ENCODE measurements at places on chromosomes 2 and 18.

- DNase-seq, result no peak
These were observed 61.3 kb downstream of the UGP2 start for GRCh38 chr2:63903003-63903402.

GRCh38 chr2:449246-450067, 161.6 kb upstream of the ALKAL2 start:
- DNase-seq, result peak; percentile 47

GRCh38 chr18:1015777-1016176, 111.1 kb downstream of the ADCYAP1 start:
- no peak for DNase-seq

DNA sequence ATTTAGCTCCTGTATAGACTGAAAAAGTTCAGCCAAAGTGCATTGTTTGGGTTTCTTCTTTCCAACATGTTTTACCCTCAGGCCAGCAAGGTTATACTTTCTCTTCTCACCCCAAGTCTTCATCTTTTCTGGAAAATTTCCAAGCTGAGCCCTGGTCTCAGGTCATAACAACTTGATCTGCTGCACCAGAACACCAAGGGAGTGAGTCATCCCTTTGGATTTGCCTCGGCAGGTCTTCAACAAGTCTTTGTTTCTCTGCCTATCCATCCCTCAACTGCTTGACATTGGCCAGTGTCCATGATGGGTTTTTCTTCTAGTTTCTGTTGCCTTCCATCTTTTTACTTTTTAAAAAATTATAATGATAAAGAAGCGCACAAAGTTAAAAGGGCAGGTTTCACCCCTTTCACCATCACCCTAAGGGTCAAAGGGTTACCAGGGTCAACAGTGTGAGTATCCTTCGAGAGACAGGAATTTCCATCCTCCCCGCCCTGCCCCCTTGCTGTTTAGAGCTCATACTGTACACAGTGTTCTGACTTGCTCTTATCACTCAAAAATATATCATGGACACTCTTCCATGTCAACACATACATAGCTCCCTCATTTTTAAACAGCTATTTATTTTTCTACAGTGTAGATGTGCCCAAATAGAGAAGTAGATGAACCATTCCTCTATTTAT, 5.7 kb upstream of the SPATS2L start:
- peak; percentile 84 for DNase-seq

DNA sequence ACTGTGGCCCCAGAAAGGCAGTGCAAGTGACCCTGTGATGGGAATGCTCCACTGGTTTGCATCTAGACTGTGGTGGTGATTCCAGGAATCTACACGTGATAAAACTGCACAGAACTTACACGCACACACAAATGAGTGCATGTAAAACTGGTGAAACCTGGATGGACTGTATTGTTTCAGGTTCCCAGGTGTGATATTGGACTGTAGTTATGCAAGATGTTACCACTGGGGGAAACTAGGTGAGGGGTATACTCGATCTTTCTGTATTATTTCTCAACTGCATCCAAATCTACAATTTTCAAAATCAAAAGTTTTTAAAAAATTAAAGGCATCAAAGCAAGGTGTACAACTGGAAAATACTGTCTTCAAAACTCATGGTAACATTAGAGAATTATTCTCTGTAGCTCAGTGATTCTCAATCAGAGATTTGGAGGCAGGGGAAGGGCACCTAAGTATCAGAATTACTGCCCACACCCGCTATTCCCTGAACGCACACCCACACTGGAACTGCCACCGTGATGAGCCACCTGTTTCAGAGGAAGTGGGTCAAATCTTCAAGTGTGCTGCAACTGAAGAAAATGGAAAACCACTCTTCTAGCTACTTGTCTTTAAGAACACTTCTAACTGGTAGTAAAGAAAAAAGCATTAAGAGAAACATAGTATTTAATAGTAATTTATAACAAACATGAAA, 26.7 kb downstream of the PTPN2 start:
- DNase-seq, result no peak

DNA sequence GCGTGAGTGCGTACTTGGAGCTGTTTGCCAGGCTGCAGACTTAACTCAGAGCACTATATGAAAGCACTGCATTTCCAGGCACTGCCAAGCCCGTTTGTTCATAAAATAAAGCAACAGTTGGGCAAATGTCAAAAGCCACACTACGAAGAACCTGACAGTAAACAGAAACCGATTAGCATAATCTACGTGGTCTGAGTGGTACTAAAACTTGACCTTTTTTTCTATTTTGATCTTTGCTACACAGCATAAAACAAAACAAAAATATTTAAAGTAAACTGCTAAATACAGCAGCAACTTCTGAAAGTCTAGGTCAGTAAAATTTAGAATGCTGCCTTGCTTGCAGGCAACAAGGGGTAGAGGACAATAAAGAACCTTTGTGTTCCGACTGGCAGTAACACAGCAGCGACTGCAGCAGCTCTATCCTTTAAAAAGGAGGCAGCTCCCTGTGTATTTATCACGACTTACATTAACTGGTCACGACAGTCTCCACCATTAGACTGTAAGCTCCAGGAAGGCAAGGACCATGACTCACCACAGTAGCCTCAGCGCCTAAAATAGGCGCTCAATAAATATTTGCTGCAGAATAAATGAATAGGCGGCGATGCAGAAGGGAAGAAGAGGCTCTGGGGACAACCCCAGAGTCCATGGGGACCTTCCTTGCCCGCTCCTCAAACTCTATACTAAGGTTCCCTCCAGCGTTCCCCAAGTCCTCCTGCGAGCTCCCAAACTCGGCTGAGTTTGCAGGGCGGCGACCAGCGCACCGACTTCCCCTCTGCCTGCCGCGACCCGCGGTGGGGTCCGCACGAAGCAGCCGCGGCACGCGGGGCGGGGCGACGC, 902 bp downstream of the SS18 start:
- DNase-seq, result peak; percentile 56

GRCh38 chr2:148644883-148645538, 460 bp downstream of the EPC2 start:
- DNase-seq, result peak; percentile 94

DNA sequence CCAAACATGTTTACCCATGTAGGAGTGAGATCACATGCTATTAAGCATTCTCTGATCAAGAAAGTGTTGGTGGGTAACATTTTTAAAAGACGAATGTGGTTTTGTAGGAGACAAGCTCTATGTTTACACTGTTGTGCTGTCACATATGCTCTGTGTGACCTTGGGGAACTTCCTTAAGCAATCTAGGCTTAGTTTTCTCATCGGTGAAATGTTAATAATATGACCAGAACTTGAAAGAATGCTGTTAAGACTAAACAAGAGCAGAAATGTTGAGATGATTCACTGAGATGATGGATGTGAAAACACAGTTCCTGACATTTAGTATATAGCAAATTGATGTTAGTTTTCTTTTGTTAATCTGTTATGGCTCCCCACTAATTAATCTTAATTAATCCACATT, 860.9 kb upstream of the CNTNAP5 start:
- no peak for DNase-seq

- DNase-seq, result peak; percentile 84
These were observed at the start of gene DTNB for GRCh38 chr2:25673300-25674076. TSS of gene DTNB (minus strand) at chr2:25673577. CDS start at chr2:25652660, 20,917 bp downstream.

GRCh38 chr2:169478745-169479256, 493 bp upstream of the BBS5 start:
- no peak for DNase-seq

DNA sequence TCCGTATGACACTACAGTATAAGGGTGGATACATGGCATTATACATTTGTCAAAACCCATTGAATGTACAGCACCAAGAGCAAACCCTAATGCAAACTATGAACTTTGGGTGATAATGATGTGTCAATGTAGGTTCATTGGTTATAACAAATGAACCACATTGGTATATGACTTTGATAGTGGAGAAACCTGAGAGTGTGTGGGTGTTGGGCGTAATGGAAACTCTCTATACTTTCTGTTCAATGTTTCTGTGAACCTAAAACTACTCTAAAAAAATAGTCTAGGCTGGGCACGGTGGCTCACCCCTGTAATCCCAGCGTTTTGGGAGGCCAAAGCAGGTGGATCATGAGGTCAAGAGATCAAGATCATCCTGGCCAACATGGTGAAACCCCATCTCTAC, 6.5 kb upstream of the ACTG2 start:
- DNase-seq, result no peak

- no peak for DNase-seq
These were observed 238.6 kb upstream of the SLC8A1 start for GRCh38 chr2:40690525-40690924.

- peak; percentile 74 for DNase-seq
These were observed 42.8 kb upstream of the RAB31 start for GRCh38 chr18:9665314-9665713.

DNA sequence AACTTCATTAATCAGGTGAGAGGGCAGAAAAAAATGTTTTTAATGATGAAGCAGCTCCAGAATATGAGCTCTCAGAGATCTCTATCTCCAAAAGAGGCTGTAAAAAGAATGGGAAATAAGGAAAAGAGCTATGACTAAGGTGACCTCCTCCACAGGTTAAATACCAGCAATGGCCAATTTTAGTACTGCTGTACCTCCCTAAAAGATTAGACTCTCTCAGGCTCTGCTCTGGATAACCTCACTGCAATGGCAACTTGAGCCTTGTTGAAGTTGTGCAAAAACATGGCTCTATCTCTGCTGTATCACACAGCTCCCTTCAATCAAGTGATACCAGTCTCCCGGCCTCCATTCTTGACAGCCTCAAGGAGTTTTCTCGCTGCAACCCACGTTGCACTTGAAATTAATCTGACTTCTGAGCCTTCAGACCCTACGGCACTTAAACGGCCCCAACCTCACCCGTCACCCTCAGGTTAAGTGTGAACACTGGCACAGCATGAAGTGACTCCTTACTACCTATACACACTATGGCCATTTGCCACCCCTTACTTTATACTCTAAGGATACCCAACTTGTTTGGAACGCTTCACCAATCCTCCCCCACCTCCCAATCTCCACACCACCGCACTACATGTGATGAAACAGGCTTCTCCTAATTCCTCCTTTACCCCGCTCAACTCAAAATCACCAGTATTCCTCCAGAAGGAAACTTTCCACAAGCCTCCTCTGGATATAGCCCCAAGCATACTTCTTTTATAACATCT, 36.3 kb downstream of the SMAD2 start:
- DNase-seq, result peak; percentile 84

- DNase-seq, result peak; percentile 75
These were observed 42.2 kb downstream of the CD302 start for GRCh38 chr2:159755788-159756187.

- no peak for DNase-seq
These were observed 182.6 kb downstream of the DCDC2C start for GRCh38 chr2:3885629-3886628.

- DNase-seq, result peak; percentile 6
These were observed 44.5 kb downstream of the LDLRAD4 start for GRCh38 chr18:13262839-13263691.

DNA sequence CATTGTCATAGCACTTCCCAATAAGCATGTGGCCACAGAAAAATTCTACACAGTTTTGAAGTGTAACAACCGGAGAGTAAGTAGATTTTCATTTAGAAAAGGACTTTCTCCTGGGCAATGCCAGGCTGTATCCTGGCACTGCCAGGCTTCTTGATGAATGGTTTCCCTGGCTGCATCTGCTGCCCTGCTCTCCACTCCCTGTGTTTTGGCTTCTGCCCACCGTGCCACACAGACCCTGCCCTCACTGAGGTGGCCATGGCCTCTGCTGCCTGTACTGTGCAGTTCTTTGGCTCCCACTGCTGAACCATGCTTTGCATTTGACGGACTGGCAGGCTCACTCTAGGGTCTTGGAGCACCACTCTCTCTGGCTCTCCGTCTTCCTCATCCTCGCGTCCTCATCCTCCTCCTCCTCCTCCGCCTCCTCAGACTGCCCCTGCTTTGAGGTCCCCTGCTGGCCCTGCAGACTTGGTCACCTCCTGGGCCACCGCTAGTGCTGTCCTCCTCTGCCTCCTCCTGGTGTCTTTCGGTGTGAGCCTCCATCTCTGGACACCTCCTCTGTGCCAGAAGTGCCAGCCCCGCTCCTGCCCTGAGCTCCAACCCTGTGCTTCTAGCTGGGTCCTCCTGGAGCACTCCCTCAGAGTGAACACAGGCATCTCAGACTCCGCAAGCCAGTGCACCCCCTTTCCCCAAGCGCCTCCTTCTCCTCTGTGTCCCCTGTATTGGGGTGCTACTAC, 45.9 kb upstream of the CNGA3 start:
- no peak for DNase-seq

DNA sequence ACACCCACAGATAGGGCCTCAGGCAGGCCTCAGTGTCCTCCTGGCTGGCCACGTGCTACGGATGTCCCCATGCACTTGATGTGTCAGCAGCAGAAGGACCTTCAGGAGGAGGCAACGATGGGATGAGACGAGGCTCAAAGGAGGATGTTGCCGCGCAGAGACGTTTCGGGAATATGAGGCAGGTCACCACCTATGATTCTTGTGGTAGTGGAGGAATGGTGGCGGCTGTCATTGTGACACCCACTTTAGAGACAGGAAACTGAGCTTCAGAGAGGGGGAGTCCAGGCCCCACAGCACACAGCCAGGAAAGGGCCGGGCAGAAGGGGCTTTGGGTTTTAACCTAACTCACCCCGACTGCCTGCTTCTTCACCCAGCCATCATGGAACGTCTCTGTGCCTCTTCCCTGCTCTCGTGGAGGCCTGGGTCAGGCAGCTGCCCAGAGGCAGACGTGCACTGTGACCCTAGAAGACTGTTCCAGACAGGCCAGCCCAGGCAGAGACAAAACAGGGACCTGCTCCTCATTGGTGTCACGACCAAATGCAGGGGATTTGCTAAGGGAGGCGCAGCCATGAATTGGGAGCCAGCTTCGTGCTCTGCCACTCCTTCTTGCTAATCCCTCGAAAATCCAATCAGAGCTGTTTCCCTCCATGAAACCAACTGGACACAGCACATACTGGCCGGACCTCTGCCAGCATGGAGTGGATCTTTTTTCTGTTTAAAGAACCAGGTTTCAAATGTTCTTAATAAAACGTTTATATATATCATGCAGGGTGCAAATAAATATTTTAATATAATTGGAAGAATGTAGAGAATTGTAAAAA, 169.2 kb downstream of the ASB1 start:
- no peak for DNase-seq

DNA sequence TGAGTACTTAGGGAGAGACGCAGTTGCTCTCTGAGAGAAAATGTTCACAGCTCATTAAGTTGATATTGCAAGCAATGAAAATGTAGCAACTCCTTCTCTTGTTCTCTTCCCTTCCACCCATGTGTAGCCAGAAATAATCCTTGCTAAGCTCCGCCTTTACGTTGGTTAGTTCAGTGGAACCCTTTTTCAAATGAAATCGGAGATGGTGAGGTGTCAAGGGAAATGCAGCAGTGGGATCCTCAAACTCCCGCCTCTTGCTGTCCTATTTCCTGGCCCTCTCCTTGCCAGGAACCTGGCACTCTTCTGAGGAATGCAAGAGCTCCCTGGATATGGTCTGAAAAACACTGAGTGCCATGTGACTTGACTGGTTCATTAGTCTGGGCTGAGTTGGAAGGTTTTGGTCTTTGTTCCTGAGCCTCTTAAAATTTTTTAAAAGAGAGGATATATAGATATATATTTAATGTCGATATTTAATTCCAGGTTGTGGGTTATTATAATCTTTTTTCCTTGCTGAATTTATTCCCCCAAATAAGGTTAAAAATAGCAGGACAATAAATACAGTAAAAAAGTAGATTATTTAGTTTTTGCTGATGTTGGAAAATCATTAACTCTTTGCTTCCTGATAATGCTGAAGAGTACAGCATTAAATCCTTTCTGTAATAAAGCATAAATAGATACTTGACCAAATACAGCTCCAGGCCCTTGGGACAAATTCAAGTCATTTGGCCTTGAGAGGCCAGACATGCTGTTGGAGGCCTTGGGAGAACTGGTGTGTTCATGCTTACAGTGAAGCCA, 116.2 kb downstream of the EML6 start:
- no peak for DNase-seq

GRCh38 chr2:138036522-138036921, 72.2 kb downstream of the HNMT start:
- no peak for DNase-seq
